Endothelial cell (in vitro differentiated cells): ENCODE measurements at places on chromosomes 1 and 21. TPM values are rescaled to one million over a fixed set of nuclear protein-coding genes. Genes with fewer than 3 reads are reported as not detected.

DNA sequence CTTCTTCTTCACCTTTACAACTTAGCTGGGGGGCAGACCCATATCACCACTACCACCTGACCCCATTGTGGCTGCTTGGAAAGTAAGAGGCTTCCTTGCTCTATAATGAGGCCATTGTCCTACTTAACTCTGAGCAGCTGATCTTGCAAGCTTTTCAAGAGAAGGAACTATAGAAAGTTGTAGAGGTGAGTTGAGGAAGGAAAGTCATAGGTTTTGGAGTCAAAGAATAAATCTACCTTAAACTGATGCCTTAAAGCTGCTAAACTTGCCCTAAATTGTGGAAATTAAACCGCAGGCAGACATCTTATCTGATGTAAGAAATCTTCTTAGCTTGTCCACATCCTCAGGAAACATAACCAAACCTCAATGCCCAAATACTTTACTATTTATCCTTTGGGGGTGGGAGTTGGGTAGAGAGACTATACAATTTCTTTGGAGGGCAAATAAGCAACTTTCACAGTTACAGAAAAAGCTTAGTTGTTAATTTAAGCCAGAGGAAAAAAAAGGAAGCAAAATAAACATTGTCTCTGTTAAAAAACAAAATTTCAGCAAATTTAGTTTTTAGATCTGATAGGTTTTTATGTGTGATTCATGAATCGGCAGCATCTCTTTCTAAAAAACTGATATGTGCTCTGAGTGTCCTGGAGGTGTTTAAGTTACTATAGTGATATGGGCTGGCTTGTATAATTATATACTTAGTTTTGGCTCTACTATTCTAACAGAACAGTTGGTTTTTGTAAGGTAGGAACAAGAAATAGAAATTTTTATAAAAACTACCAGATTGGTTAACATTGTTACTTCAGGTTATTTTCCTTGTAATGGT lies 4.7 kb downstream of the IL23R start:
- H3K4me1 ChIP-seq: peaks cover 11% of the 10 kb centered on the region
- H3K27ac ChIP-seq: no peak overlapping the region
- DNase-seq: no peak
- no peaks in the 10 kb centered on the region for H3K27me3 ChIP-seq

DNA sequence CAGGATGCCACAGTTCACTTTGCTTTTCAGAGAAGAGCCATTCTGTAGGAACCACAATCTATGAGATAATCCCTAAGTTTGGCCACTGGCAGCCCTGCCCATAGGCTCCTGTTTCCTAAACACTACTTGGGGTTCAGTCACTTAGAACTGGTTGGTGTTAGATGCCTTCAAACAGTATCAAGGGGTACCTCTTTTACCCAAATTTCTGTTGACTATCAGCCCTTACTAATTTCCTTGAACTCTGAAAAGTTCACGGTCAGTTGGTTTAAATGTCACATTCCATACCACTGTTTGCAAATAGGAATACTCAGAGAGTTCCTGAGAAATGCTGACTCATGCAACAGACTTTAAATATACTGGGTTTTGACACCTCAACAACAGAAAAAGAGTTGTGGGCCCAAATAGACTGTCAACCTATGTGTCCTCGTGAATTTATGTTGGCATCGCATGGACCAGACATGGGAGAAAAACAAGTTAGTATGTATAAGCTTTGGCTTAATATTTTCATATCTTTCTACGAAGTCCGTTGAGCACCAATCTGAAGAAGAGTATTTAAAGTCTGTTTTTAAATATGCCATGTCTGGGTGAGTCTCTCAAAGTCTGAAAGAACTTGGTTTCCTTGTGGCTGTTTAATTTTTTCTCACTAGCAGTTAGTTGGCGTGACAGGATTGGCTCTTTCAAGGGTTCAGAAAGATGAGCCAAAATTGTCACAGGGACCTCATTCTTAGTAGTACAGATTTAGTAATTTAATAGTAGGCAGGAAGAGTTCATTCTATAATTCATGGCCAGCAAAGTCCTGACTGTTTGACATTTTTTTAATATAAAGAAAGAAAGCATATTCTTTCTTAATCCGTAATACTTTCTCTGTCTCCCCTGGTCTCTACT lies 56.5 kb upstream of the ZNF326 start:
- H3K27me3 ChIP-seq: no peaks in the 10 kb centered on the region
- peaks cover 14% of the 10 kb centered on the region for H3K36me3 ChIP-seq
- H3K4me3 ChIP-seq: no peak overlapping the region
- peaks cover 4% of the 10 kb centered on the region for H3K4me1 ChIP-seq

GRCh38 chr1:179810367-179810715 lies 67.2 kb downstream of the FAM163A start:
- H3K36me3 ChIP-seq: no peaks in the 10 kb centered on the region
- peaks cover 26% of the 10 kb centered on the region for H3K27me3 ChIP-seq
- peaks cover 7% of the 10 kb centered on the region for H3K4me1 ChIP-seq
- H3K4me3 ChIP-seq: no peak overlapping the region

DNA sequence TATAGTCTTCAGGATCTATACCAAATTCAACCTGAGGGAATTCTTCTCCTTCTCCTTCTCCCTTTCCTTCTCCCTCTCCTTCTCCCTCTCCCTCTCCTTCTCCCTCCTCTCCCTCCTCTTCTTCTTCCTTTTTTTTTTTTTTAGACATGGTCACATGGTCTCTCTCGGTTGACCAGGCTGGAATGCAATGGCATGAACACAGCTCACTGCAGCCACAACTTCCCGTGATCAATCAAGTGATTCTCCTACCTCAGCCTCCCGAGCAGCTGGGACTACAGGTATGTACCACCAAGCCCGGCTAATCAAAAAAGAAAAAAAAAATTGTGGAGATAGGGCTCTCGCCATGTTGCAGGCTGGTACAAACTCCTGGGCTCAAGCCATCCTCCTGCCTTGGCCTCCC lies 51.5 kb downstream of the DNAI4 start:
- DNase-seq: no peak
- no peaks in the 10 kb centered on the region for H3K4me1 ChIP-seq
- H3K27ac ChIP-seq: no peak overlapping the region
- H3K4me3 ChIP-seq: no peak overlapping the region
- H3K27me3 ChIP-seq: no peaks in the 10 kb centered on the region
- H3K36me3 ChIP-seq: no peaks in the 10 kb centered on the region

- H3K27me3 ChIP-seq: peaks cover 10% of the 10 kb centered on the region
- H3K36me3 ChIP-seq: peaks cover 5% of the 10 kb centered on the region
- H3K4me1 ChIP-seq: peaks cover 18% of the 10 kb centered on the region
- H3K27ac ChIP-seq: no peak overlapping the region
- DNase-seq: peak; percentile 49
- peak overlapping the region; percentile 71 for H3K4me3 ChIP-seq
Measured at GRCh38 chr1:201480231-201481003, 11.4 kb upstream of the PHLDA3 start.

The AHDC1 gene
- total RNA-seq: 48.0 TPM

The FALEC gene
- total RNA-seq: 1.2 TPM

The BSND gene
- not detected for total RNA-seq

The FAM177B gene
- total RNA-seq: not detected

The VSIG8 gene
- not detected for total RNA-seq

The ADPRS gene
- 24.2 TPM for total RNA-seq
